PC-9 (cell line): ENCODE measurements at places on chromosomes 6 and 20. TPM values are rescaled to one million over a fixed set of nuclear protein-coding genes. Genes with fewer than 3 reads are reported as not detected.
A peak's percentile ranks its signal among the peaks of the same experiment; 100 is the strongest.

BNIP5 gene
- total RNA-seq: not detected in 2 replicates

MDFI gene
- 19.4 and 22.6 TPM in 2 replicates for total RNA-seq

GRCh38 chr6:167811040-167811439 lies 15.7 kb upstream of the AFDN start:
- DNase-seq: no peak

GFOD1 gene
- total RNA-seq: 0.68 and 1.2 TPM in 2 replicates

FAM209B gene
- not detected in 2 replicates for total RNA-seq

PBOV1 gene
- not detected in 2 replicates for total RNA-seq

GRCh38 chr6:77324866-77325265 lies 138.4 kb downstream of the HTR1B start:
- no peak for DNase-seq

GRCh38 chr6:47718571-47718970 lies 20.2 kb downstream of the ADGRF4 start:
- no peak for DNase-seq

RSPO3 gene
- total RNA-seq: not detected in 2 replicates

DNA sequence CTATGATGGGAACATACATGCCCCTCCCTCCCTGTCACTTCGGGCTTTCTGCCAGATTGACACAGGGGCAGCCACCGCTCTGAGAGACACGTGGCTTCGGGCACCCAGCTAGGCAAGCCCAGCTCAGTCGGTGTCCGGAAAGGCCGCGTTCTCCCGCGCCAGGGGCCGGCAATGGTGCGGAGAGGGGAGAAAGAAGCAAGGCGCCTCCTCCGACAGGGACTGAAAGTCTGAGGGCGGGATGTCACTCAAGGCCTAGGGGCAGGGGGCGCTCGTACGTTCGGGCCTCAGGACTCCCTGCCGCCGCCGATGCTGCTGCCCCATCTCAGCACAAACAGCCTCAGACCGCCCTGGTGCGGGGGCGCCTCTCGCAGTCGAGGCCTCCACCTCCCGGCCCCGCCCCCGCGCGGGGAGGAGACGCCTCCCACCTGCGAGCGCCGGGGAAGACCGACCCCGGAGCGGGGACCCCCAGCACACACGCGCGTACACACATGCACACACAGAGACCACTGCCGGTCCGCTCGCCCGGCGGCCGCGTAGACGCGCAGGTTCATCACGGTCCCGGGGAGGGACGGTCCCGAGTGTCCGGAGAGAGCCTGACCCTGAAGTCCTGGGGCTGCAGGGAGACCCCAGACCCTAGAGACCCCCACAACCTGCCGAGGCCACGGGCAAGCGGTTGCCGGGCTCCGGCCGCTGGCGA lies 1.9 kb downstream of the GRM4 start:
- no peak for DNase-seq

- no peak for DNase-seq
Observed at GRCh38 chr20:44582311-44583025, at the start of gene PKIG. Gene PKIG, plus strand, starts transcription at chr20:44582579. Its CDS starts 31,978 bp downstream, at chr20:44614557.

DNA sequence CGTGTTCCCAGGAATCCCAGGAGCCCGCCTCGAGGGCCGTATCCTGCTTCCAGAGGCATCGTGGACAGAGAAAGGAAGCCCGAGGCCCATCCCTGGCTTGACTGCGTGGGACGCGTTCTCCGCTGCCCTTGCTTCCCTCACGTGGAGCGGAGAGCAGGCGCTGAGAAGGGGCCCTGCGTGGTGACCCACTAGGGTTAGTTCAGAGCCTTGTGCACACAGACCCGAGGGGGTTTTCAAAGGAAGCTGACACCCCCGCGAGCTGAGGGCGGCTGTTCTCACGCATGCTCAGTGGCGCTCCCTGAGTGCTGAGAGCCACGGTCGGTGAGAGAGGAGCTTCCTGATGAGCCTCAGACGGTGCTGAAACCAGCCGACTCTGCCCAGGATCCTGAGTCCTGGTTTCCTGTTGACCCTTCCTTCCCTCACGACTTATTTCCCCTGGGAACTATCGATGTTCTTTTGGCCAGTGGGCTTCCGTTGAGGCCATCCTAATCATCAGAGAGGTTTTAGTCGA lies 28.9 kb upstream of the CCR6 start:
- DNase-seq: no peak

CDH4 gene
- total RNA-seq: not detected in 2 replicates

DNA sequence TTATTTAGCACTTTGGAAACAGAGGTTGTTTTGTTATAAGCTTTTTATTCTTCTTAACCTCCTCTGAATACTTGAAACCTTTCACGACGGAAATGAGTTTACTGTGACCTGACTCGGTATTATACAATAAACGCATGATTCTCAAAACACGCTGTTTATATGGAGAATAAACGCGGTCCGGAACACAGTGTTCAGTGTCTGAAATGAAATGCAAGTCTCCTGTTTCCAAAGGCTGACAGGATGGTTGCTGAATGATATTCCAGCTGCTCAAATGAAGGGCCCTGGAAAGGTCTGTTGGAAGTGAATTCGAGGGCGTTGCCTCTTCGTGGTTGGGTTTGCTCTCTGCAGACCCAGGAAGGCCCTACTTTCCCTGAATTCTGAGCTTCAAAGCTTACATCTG lies 83.4 kb downstream of the RSPH3 start:
- no peak for DNase-seq

NKX2-4 gene
- not detected in 2 replicates for total RNA-seq

DNA sequence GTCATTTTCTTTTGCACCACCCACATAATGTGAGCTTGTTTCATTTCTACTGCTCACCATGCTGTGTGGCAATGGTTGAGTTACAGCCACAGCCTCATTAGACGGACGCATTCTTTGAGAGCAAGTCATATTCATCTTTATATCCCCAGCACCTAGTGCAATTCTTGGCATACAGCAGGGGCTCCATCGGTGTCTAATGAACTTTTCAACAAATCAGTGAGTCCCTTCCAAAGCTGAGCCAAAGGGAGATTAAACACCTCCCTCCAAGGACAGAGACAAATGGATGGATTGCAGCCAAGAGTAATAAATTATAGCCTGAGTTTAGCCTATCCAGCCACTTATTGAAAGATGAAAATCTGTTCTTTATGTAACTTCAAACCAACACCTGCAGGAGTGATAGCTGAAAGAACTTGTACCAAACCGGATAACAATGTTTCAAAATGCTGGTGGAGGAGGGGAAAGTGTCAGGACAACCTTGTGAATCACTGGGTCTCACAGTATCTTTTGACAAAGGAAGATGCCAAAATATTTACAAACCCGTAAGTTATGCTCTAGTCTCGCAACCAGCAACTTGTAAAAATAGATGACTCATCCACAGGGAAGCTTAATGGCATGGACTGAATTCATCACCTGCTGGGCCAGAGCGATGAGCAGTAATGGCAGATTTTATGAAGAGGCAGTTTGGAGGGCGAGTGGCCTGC lies 139.0 kb downstream of the PXDC1 start:
- peak; percentile 48 for DNase-seq

- no peak for DNase-seq
Observed at GRCh38 chr20:20831794-20832193, 119.3 kb upstream of the RALGAPA2 start.

DNA sequence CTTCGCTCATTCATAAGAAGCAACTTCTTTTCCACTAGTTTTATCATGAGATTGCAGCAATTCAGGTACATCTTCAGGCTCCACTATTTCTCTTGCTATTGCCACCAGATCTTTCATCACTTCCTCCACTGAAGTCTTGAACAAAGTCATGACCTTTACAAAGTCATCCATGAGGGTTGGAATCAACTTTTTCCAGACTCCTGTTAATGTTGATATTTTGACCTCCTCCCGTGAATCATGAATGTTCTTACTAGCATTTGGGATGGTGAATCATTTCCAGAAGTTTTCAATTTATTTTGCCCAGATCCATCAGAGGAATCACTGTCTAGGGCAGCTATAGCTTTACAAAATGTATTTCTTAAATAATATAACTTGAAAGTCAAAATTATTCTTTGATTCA lies 1.5 kb downstream of the CENPQ start:
- DNase-seq: no peak

GRCh38 chr6:125182237-125183008 lies 28.9 kb downstream of the TPD52L1 start:
- DNase-seq: no peak

DNA sequence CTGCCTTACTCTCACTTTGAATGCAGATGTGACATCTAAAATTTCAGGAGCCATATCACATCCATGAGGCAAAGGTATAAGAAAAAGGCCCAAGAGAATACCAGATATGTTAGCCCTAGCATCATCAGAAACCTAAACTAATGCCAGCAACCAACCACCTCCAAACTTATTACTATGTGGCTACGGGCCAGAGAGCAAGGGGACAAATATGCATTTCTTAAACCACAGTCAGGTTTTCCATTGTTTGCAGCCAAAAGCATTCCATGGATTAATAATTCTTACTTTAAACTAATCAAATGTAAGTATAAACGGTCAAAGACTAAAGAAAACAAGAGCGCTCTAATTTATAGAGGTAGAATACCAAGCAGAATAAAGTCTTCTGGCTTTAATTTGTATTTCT lies 84.7 kb downstream of the TASP1 start:
- DNase-seq: no peak

DAAM2 gene
- total RNA-seq: not detected in 2 replicates

GRCh38 chr6:24214984-24215383 lies 89.0 kb downstream of the NRSN1 start:
- DNase-seq: no peak

GRCh38 chr6:133959667-133960368 lies 6.8 kb downstream of the TBPL1 start:
- no peak for DNase-seq

UTRN gene
- 108 and 125 TPM in 2 replicates for total RNA-seq

DNA sequence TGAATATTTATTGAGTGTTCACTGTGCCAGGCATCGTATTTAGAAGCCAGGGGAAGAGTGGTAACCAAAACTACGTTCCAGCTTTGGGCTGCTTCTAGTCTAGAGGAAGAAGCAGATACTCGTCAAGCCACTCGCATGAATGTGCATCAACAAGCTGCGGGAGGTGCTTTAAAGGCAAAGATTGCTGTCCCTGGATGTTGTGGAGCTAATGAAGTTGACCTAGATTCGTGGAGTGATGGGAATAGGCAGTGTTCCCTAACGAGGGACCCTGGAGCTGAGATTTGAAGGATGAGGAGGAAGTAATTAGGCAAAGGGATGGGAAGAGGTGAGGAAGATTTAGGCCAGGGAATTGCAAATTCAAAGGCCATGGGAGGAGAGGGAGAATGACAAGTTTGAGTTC lies 118.9 kb downstream of the TMEM170B start:
- DNase-seq: no peak

GRCh38 chr20:1125277-1125676 lies 6.9 kb downstream of the PSMF1 start:
- DNase-seq: no peak

C20orf204 gene
- 3.8 and 6.4 TPM in 2 replicates for total RNA-seq

- DNase-seq: no peak
Observed at GRCh38 chr6:136763716-136764516, 28.4 kb downstream of the MAP3K5 start.

BPIFB2 gene
- not detected in 2 replicates for total RNA-seq

DNA sequence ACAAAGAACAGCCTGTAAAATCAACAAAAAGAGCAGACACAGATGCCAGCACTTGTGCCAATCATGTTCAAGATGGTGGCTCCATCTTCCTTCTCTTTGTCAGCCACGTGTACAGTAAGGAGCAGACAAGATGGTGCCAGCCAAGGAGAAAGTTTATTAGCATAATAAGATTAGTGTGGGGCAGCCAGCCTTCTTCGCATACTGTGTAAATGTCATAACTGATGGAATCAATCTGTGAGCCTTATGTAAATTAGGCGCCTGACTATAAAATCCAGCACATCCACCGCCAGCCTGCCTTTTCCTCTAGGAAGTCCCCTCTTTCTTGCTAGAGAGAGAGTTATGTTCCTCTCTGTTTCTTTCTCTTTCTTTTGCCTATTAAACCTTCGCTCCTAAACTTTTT lies 99.7 kb upstream of the RALGAPA2 start:
- no peak for DNase-seq

DNA sequence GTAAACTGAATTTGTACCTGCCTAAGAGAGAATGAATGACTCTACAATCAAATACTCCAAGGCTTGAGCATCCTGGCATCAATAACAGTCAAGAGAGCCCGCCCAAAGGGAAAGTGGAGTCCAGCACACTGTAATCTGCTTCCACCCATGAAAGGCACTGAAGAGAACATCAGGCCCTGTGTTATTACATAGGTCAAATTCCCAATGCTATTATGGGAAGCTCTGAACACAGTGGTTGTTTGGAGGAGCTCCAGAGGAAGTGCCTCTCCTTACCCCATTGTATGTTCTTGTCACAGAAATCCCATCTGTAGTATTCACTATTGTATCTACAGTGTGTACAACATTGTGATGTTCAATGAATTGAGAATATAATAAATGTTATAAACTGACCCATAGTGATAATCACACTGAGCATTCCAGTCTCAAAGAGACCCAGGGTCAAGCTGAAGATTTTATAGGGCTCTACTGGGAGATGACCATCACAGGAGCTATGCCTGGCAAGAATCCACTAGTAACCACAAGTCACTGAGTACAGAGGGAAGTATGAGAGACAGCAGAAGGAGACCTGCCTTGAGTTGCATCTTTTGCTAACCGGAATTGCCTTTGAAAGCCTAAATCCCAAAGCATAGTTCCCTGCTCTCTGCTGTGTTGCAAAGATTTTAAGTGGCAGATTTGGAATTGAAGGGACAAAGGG lies 446.7 kb downstream of the GJA1 start:
- no peak for DNase-seq

DNA sequence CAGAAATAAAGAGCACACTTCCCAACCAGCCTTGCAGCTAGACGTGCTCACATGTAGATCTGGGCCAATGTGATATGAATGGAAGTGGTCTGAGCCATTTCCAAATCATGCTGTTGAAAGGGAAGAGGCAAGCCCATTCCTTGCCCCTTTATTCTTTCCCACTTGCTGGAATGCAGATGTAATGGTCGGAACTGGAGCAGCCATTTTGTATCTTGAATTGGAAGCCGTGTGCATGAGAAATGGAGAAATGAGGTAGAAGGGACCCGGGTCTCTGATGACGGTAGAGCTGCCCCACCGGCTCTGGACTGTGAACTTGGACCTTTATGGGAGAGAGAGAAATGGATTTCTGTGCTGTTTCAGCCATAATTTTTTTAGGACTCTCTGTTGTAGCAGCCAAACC lies 54.8 kb upstream of the STX16 start:
- DNase-seq: no peak

UBD gene
- not detected in 2 replicates for total RNA-seq

- no peak for DNase-seq
Observed at GRCh38 chr6:149211046-149211571, 106.4 kb upstream of the TAB2 start.

DNA sequence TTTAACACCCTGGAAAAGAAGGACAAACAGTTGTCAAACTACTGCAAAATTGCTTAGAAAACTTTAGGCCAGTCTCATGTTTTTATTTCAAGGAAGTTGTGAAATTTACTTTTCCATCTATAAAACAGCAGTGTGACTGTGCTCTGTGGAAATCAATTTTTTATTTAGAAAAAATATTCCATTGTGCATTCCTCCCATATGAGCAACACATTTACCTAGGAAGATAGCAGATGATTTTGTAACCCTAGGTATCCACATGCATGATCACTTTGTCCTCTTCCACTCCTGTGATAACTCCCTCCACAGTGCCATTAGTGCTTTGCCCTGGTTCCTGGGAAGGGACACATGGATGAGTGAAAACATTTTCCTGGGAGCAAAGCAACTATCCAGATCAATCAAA lies 70.0 kb upstream of the SHLD1 start:
- DNase-seq: no peak

KIF25 gene
- not detected in 2 replicates for total RNA-seq

CTCFL gene
- total RNA-seq: not detected in 2 replicates

TRIM10 gene
- not detected in 2 replicates for total RNA-seq
